ENCODE measurements at places on chromosomes 16 and 17. TPM values are rescaled to one million over a fixed set of nuclear protein-coding genes. Genes with fewer than 3 reads are reported as not detected.

The ATP2A3 gene
- under 0.01 TPM for total RNA-seq

The SLC4A1 gene
- total RNA-seq = not detected

The EIF1 gene
- 93.2 TPM for total RNA-seq

The CMTM4 gene
- total RNA-seq = 10.4 TPM

The SNAI3 gene
- total RNA-seq = 0.32 TPM

The DRC3 gene
- total RNA-seq = 0.97 TPM

The ENPP7 gene
- total RNA-seq = not detected

The EEF2K gene
- total RNA-seq = 24.0 TPM

The RAB40C gene
- 8.4 TPM for total RNA-seq

The CA7 gene
- total RNA-seq = not detected

The COA3 gene
- 88.4 TPM for total RNA-seq

The SMPD3 gene
- total RNA-seq = not detected

The CORO7 gene
- total RNA-seq = 32.7 TPM

The KRTAP17-1 gene
- not detected for total RNA-seq

The KRTAP2-1 gene
- not detected for total RNA-seq

The EME1 gene
- total RNA-seq = 2.6 TPM

The TUFM gene
- total RNA-seq = 187 TPM

The HS3ST3B1 gene
- total RNA-seq = 0.32 TPM

The C17orf67 gene
- 1.3 TPM for total RNA-seq

The KRT33B gene
- total RNA-seq = not detected

The CD300H gene
- not detected for total RNA-seq

The FASN gene
- 83.8 TPM for total RNA-seq

The UTP4 gene
- 18.1 TPM for total RNA-seq

The STX8 gene
- total RNA-seq = 61.6 TPM

The ABCA8 gene
- 0.32 TPM for total RNA-seq

The BCAR1 gene
- total RNA-seq = 91.0 TPM

The B4GALNT2 gene
- total RNA-seq = not detected

The TIMP2 gene
- 28.0 TPM for total RNA-seq

The ACAP1 gene
- not detected for total RNA-seq

The EVI2B gene
- 0.46 TPM for total RNA-seq

The XAF1 gene
- total RNA-seq = 129 TPM

All from epithelial cell of umbilical artery (primary cell).